Effector memory CD4-positive, alpha-beta T cell (primary cell): ENCODE measurements at places on chromosomes 11 and 22.

DNA sequence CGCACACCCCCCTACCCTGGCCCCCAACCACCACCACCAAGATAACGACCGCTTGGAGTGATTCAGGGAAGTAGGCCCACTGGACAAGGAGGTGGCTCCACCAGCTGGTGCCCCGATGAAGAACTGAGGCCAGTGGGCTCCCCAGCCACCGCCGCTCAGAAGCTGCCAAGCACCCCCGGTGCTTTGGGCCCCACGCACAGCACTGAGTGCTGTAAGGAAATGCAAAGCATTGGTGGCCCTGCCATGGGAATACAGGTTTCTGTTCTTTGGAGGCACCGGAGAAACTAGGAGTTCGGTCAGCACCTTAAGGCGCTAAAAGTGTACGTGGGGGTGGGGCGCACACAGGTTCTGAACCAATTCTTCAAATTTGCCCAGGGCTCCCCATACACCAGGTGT, 664 bp upstream of the PRSS23 start:
- no peak for DNase-seq

GRCh38 chr22:41696703-41697102, 2.6 kb upstream of the MEI1 start:
- DNase-seq, result no peak

- DNase-seq, result no peak
These were observed 624 bp downstream of the TMEM41B start for GRCh38 chr11:9313648-9314290.

GRCh38 chr11:70192666-70193410, 10.3 kb upstream of the FADD start:
- DNase-seq, result no peak

GRCh38 chr11:120410622-120411380, 74.6 kb downstream of the ARHGEF12 start:
- DNase-seq, result no peak

- no peak for DNase-seq
These were observed 409.6 kb downstream of the GUCY1A2 start for GRCh38 chr11:106608677-106609076.

DNA sequence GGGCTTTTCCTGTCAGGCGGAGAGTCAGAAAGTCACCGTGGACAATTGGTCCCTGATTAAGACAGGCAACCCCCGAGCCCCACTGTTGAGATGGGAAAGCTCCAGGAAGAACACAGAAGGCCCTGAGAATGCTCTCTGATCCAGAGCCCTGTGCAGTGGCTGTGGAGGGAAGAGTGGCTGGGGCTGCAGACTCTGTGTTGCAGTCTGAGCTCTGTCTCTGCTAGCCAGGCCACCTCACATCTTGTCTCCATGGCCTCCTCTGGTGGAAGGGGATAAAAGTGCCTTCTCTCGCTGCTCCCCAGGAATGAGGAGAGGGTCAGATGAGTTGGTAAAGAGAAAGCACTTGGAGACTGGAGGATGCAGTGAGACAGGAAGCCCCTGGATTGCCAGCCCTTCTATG, 141.2 kb downstream of the CEP164 start:
- no peak for DNase-seq

DNA sequence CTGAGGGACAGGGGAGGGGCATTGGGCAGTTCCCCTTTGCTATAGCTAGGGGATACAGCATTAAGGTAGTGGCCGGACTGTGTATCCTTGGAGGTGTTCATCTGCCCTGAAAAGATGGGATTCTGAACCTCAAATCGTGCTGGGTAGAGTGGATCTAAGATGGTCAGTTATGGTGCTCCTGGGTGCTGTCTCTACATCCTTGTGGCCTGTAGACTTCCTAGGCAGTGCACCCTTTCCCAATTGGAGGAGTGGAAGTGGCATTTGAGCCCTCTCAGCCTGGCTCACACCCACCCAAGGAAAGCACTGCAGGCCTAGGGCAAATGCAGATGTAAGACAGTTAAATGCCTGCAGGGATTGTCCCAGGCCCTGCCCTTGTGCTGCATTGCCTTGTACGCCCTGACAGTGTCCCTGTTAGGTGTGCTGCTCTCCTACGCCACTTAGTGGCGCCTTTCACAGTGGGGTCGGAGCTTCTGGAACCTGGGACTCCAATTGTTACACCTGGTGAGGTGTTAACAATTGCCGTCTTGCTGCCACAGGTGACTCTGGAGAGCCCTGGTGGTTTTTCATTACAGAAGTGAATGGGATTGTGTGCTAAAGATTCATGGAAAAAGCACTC, 35.0 kb downstream of the PPFIBP2 start:
- no peak for DNase-seq

DNA sequence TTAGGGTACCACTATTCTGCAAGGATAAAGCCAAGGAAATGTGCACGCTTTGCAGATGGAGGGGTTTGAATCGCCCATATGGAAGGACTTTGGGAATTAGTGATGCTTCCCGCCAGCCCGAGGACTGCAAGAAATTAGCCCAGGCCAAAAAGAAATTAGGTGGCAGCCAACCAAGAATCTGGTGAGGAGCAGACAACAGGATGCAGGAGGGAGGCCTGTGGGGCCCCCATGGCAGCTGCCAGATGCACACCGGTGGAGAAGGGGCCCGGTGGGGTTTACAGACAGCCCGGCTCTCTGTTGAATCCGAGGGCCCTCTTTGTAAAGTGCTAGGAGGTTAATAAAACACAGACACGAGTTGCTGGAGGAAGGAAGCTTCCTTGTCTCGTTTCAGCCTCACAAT, 73.5 kb downstream of the TIMP3 start:
- DNase-seq, result no peak

DNA sequence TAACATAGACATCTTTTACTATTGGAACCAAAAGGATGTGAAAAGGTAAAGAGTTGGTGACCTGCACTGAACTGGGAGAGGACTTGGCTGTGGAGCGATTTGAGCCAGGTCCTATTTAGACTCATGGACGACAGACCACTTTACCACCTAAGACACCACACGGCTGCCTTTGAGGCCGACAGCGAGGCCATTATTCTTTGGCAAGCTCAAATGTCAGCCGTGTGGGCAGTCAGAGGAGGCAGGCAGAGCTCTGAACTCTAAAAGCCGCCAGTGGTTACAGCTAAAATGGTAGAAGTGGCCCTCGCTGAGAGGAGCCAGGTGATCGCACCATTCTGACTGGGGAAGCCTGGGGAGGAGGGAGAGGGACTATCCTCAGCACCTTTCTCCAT, 50.5 kb downstream of the SCUBE1 start:
- no peak for DNase-seq

- no peak for DNase-seq
These were observed 29.0 kb upstream of the PARVG start for GRCh38 chr22:44151676-44152075.

- no peak for DNase-seq
These were observed 983.5 kb downstream of the BRD1 start for GRCh38 chr22:48844056-48844675.

GRCh38 chr11:120270386-120270785, 30.4 kb downstream of the POU2F3 start:
- no peak for DNase-seq

DNA sequence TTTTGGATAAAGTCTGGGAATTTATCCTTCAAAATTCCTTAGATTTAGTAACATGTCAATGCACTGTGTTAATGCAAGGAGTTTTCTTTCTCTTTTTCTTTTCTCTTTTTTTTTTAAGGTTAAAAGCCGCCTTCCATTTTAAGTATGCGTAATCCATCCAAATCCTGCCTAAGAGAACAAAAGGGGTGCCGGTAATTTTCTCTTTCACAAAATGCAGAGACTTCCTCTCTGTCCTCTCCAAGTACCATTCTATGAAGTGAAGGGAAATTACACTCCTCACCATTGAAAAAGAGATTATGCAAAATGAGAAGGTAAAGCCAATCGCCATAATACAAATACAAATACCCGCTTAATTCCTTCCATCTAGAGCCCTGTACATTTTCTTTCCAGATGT, 273.8 kb downstream of the BLID start:
- DNase-seq, result no peak

GRCh38 chr11:134980819-134981710, 569.0 kb upstream of the B3GAT1 start:
- DNase-seq, result no peak

GRCh38 chr11:115452241-115452640, 52.0 kb downstream of the CADM1 start:
- DNase-seq, result no peak

- DNase-seq, result no peak
These were observed 10.8 kb downstream of the PPFIBP2 start for GRCh38 chr11:7524462-7525235.

DNA sequence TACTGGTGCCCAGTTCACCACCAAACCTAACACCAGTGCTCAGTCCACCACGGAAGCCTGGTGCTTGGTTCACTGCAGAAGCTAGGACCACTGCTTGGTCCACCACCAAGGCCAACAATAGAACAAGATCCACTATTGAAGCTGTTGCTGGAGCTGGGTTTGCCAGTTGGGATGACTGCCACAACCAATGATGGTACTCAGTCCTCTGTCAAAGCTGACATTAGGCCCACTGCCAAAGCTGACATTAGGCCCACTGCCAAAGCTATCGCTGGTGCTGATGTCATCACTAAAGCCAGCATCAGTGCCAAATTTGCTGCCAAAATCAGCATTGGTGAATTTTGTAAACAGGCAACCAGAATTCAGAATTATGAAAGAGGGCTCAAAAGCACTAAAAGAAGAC, 1850.2 kb upstream of the RAG2 start:
- no peak for DNase-seq

DNA sequence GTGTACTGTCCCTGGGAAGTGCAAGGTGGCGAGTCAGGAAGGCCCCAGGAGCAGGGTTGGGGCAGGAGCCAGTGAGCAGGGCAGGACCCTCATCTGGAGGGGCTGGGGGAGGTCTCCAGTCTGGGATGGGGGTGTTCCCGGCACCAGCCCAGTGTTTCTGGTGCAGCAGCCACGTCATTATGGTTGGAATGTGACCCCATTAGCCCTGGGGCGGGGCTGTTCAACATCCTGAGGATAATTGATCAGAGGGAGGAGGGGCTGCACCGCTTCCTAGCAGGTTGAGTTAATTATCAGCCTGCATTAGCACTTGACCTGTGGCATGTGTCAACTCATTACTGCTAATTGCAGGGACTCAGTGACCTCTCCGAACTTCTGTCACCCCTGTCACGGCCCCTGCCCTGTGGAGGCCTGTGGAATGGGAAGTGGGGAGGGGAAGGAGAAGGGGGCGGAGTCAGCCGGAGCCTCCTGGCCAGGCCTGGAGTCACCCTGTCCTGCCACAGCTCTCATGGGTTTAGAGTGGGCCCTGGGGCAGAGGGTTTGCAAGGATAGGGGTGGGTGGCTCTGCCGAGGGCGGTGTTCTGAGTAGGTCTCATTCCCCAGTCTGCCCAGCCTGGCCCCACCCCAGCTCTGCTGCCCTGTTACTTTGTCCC, 52.8 kb upstream of the CCDC188 start:
- DNase-seq, result no peak

GRCh38 chr11:4673781-4674180, 23.9 kb downstream of the OR51E2 start:
- no peak for DNase-seq

DNA sequence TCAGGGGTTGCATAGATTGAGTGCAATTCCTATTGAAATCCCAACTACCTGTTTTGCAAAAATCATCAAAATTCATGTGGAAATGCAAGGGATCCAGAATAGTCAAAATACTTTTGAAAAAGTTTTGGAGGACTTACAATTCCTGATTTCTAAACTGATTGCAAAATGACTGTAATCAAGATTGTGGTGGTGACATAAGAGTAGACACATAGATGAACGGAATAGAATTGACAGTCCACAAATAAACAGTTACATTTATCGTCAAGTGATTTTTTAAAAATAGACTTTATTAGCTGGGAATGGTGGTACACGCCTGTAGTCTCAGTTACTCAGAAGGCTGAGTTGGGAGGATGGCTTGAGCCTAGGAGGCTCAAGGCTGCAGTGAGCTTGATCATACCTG, 2.6 kb upstream of the SLC7A4 start:
- no peak for DNase-seq

DNA sequence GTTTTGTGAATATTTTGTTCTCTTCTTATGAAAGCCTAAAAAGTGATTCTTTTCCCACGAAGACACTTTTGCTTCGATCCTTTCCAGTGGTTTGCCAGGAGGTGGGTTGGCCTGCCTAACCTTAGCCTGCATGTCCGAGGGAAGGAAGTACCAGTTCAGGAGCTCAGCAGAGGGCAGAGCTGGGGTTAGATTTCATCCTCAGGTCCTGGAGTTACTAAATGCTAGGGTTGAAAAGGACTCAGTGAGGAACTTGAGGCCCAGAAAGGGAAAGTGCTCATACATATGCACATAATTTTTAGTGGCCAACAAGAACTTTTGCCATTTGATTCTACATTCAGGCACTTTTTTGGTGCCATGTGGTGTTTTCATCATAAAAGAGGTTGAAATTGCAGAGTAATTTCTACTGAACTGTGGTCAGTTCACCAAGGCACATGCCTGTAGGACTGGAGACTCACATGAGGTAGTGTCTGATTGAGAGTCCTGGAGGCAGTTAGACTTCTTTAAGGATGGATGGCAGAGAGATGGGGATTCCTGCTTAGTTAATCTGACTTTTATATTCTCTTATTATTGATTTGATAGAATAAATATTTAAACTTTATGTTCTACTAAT, 36.7 kb downstream of the NCAM1 start:
- no peak for DNase-seq

DNA sequence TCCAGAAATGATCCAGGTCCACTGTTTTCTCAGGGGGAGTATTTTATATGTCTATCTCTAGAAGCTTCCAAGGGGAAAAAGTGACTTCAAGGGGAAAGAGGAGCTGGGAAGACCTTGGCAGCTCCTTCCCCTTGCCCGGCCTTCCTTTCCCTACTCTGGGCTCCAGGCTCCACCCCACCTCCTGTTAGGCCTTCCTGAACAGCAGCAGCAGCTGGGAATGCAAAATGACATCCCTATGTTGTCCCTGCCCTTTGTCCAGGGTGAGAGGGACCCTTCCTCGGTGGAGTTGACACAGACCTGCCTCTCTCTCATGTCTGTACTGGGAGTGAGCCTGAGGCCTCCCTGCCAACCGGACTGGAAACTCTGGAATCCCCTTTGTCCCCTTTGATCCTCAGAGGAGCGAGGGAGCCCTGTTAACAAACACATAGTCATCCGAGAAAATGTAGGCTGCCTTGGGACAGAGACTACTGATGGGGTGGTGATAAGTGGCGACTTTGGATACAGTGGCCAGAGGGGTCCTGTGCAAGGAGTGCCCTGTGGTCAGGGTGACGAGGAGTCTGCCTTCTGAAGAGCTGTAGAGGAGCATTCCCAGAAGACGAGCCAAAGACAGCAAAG, 9.0 kb upstream of the MALAT1 start:
- DNase-seq, result no peak

DNA sequence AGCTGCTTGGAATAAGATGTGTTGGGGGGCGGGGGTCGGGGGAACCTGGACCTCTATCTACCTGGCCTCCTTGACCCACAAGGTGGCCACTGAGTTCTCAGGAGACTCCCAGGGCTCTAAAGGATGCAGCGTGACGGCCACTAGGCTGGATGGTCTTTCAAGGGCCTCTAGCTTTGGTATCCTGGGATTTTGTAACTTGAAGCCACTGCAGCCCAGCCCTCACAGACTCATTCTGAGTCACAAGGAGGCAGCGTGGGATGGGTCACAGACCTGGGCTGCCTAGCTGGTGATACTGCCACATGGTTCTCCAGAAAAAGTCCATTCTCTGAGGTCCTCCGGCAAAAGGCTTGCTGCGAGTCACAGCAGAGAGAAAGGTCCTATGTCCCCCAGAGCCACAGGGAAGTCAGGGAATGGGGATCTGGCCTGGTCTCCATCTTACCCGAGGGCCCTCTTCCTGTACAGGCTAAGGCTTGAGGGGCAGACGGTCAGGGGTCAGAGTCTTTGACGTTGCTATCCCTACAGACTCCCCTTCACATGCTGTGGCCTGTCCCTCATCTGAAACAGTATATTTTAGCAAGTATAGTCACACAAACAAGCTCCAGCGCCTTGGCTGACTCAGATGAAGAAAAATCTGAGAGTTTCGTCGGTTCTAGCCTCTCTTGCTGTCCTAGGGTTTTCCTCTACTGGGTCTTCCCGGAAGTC, 52.4 kb downstream of the KCNC1 start:
- DNase-seq, result no peak
